Stimulated activated CD8-positive, alpha-beta memory T cell treated with anti-CD3 and anti-CD28 coated beads, Interleukin-4, amount 100 ng/mL, for 24 hours (primary cell): ENCODE measurements at places on chromosomes 7 and 10.

GRCh38 chr10:124642088-124642710, 102.0 kb downstream of the FAM53B start:
- DNase-seq = no peak

DNA sequence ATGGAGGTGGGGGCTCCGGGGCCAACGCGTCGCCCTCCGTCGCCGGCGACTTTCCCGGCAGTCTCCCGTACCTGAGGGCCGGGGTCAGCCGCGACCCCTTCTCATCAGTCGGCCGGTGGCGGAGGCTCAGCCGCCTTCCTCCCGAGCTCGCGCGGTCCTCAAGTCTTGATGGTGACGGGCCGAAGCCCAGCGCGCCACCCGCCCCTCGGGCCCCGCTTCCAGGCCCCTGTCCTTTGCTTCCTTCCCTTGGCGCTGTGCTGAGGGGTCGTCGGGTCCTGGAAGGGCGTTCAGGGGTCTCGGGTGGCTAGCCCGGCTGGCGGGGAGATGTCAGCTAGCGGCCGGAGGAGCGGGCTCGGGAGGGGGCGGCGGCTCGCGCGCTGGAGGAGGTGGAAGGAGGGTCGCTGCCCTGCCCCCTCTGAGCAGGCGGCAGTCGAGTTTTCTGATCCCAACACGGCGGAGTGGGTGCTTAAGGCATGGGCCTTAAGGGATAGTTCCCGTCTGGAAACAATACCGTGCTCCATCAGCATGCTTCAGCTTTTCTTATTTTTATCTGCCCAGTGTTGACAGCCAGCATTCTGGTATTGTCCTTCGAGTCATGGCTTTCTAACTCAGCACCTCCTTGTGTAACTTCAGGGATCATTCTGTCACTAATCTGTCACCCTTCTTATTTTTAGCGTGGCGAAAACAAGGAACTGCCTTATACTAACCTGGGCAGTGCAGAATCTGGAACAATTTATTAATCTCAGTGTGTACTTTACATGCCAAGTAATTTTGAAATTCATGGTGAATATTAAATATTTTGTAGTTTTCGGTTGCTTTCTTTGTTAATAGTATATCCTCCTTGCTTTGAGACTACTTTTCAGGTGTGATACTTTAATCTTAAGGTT, 748 bp downstream of the PHTF2 start:
- peak; percentile 5 for DNase-seq

GRCh38 chr7:2159176-2159520, 73.6 kb downstream of the MAD1L1 start:
- no peak for DNase-seq

DNA sequence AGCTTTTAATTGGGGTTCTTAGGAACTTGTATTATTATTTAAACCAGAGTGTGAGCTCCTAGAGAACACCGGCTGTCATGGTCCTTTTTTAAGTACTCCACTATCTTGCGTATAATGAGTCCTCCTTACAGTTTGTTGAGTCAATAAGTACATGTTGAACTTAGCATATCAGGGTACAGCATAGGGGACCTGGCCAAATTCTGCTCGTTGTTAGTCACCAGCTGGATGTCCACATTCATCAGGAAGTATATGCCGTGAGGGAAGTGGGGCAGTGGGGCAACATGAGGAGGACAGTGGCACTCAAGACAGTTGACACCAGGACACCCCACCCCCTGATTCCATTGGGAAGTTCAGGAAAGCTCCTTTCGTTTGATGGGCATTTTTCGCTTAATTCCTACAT, 16.6 kb downstream of the RPP30 start:
- DNase-seq = no peak

- DNase-seq = no peak
Observed at GRCh38 chr10:35498693-35499092, 106.4 kb upstream of the GJD4 start.

- no peak for DNase-seq
Observed at GRCh38 chr7:2052657-2053048, 180.1 kb downstream of the MAD1L1 start.
